Activated T-helper 2 cell treated with anti-CD3 and anti-CD28 coated beads, Interferon-gamma antibody, Interleukin-2, Interleukin-4, amounts not matched to agents 10 μg/mL and 5 μg/mL and 100 μg/mL, durations not matched to agents 14 hours and 24 hours and 36 hours (primary cell): ENCODE measurements at places on chromosomes 3 and 15. TPM values are rescaled to one million over a fixed set of nuclear protein-coding genes. Genes with fewer than 3 reads are reported as not detected.
A peak's percentile ranks its signal among the peaks of the same experiment; 100 is the strongest.

GRCh38 chr3:159008401-159008800 is 206.5 kb downstream of the MFSD1 start:
- no peak overlapping the region for H3K4me3 ChIP-seq
- H3K27ac ChIP-seq = no peak overlapping the region
- no peaks in the 10 kb centered on the region for H3K36me3 ChIP-seq
- no peaks in the 10 kb centered on the region for H3K27me3 ChIP-seq

- no peaks in the 10 kb centered on the region for H3K36me3 ChIP-seq
- H3K27me3 ChIP-seq = peaks cover 52% of the 10 kb centered on the region
- peaks cover 16% of the 10 kb centered on the region for H3K4me1 ChIP-seq
Observed at GRCh38 chr15:57865294-57865693, 158.8 kb downstream of the POLR2M start.

Gene ENTPD3
- not detected in 2 replicates for total RNA-seq

DNA sequence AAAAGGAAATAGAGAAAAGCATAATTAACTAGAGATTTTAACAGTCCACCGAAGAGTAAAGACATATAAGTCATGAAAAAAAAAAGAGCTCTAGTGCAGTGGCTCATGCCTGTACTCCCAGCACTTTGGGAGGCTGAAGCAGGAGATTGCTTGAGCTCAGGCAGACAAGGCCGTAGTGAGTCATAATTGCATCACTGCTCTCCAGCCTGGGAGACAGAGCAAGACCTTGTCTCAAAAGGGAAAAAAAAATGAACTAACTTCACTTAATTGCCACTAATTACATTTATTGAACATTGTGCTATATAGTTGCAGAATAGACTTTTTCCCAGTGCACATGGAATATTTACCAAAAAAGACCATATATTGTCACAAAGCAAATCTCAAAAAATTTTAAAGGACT is 221.8 kb downstream of the CBLB start:
- H3K4me3 ChIP-seq = no peak overlapping the region
- H3K27ac ChIP-seq = no peak overlapping the region
- H3K27me3 ChIP-seq = peaks cover 7% of the 10 kb centered on the region
- peaks cover 2% of the 10 kb centered on the region for H3K4me1 ChIP-seq

- no peak for DNase-seq
- H3K4me3 ChIP-seq = no peak overlapping the region
- no peak overlapping the region for H3K27ac ChIP-seq
- H3K4me1 ChIP-seq = no peaks in the 10 kb centered on the region
- no peaks in the 10 kb centered on the region for H3K27me3 ChIP-seq
- H3K36me3 ChIP-seq = no peaks in the 10 kb centered on the region
Observed at GRCh38 chr15:48250640-48251076, 44.6 kb downstream of the SLC12A1 start.

Gene UBA3
- 95.8 and 109 TPM in 2 replicates for total RNA-seq

Gene CCDC39
- total RNA-seq = not detected in 2 replicates

- no peaks in the 10 kb centered on the region for H3K4me1 ChIP-seq
- H3K36me3 ChIP-seq = no peaks in the 10 kb centered on the region
- no peak overlapping the region for H3K27ac ChIP-seq
- H3K27me3 ChIP-seq = no peaks in the 10 kb centered on the region
- no peak overlapping the region for H3K4me3 ChIP-seq
Observed at GRCh38 chr3:64190517-64191515, 34.5 kb downstream of the PRICKLE2 start.

Gene OR4M2
- total RNA-seq = not detected in 2 replicates

Gene SNTN
- total RNA-seq = not detected in 2 replicates

DNA sequence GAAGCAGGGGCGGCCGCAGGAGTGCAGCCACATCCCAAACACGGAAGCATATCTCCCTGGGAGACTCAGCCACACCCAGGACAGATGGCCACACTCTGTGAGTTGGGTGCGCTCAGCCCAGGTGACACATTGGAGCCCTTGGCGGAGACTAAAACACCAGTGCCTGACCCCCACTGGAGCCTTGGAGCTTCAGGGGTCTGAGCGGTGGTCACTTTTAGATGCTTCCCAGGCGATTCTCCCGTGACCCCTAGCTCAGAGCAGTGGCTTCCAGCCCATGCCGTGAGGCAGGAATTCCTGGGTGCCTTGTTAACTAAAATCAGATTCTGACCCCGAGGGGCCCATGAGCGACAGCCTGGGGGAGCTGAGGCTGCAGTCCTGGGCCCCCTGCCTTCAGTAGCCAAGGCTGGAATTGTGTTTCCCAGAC is 54.5 kb downstream of the PLXNA1 start:
- H3K4me3 ChIP-seq = no peak overlapping the region
- H3K27ac ChIP-seq = no peak overlapping the region
- H3K36me3 ChIP-seq = no peaks in the 10 kb centered on the region
- H3K27me3 ChIP-seq = no peaks in the 10 kb centered on the region
- H3K4me1 ChIP-seq = no peaks in the 10 kb centered on the region

DNA sequence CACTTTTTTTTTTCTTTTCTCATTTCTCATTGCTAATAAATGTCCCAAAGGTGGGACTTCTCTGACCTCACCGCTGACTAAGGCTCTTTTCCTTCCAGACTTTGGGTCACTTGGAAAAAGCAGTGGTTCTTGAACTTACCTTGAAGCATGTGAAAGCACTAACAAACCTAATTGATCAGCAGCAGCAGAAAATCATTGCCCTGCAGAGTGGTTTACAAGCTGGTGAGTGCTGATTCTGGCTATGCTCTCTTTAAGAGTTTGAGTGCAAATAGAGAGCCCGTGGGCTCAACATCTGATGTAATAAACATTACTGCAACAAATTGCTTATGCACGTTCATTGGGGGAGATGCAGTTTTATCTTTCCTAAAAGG is 2.0 kb downstream of the BHLHE40 start:
- H3K4me1 ChIP-seq = peaks cover 35% of the 10 kb centered on the region
- peaks cover 70% of the 10 kb centered on the region for H3K36me3 ChIP-seq
- H3K27me3 ChIP-seq = no peaks in the 10 kb centered on the region
- no peak for DNase-seq

DNA sequence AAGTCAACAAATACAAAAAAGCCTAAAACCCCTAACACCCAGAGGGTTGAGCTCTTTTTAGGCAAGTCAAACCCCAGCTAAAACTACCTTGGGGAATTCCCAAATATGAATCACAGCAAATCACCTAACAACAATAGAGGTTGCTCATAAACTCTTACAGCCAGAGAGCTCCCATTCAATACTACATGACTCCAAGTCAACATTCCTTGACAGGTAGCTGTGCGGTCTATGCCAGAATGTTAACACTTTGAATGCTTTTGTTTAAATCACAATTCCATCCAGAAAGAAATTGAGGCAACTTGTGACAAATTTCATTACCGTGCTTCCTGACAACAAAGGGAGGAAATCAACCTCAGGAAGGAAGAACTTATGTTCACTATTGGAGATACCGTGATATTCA is 7.5 kb upstream of the UACA start:
- no peak overlapping the region for H3K27ac ChIP-seq
- no peak for DNase-seq
- no peak overlapping the region for H3K4me3 ChIP-seq
- peaks cover 8% of the 10 kb centered on the region for H3K4me1 ChIP-seq
- H3K27me3 ChIP-seq = peaks cover 32% of the 10 kb centered on the region

Gene HESX1
- total RNA-seq = 0.30 and 0.43 TPM in 2 replicates

GRCh38 chr3:157280786-157281185 is 120.8 kb upstream of the CCNL1 start:
- H3K36me3 ChIP-seq = no peaks in the 10 kb centered on the region
- DNase-seq = no peak
- H3K27me3 ChIP-seq = peaks cover 1% of the 10 kb centered on the region
- no peaks in the 10 kb centered on the region for H3K4me1 ChIP-seq
- H3K27ac ChIP-seq = no peak overlapping the region

- peak overlapping the region; percentile 62 for H3K4me3 ChIP-seq
- H3K36me3 ChIP-seq = peaks cover 55% of the 10 kb centered on the region
- H3K27ac ChIP-seq = peak overlapping the region; percentile 98
Observed at GRCh38 chr3:9780458-9780812, 10.7 kb upstream of the CAMK1 start.

Gene CXCR6
- 9.3 and 10.7 TPM in 2 replicates for total RNA-seq

Gene ISL2
- total RNA-seq = 1.4 and 1.8 TPM in 2 replicates

Gene GOLGA8M
- 0.55 and 0.96 TPM in 2 replicates for total RNA-seq

Gene FBLN2
- total RNA-seq = not detected in 2 replicates

GRCh38 chr3:16583551-16583950 is 21.7 kb downstream of the DAZL start:
- H3K27me3 ChIP-seq = peaks cover 37% of the 10 kb centered on the region
- peaks cover 6% of the 10 kb centered on the region for H3K4me1 ChIP-seq
- no peak for DNase-seq
- H3K27ac ChIP-seq = no peak overlapping the region
- H3K36me3 ChIP-seq = no peaks in the 10 kb centered on the region

DNA sequence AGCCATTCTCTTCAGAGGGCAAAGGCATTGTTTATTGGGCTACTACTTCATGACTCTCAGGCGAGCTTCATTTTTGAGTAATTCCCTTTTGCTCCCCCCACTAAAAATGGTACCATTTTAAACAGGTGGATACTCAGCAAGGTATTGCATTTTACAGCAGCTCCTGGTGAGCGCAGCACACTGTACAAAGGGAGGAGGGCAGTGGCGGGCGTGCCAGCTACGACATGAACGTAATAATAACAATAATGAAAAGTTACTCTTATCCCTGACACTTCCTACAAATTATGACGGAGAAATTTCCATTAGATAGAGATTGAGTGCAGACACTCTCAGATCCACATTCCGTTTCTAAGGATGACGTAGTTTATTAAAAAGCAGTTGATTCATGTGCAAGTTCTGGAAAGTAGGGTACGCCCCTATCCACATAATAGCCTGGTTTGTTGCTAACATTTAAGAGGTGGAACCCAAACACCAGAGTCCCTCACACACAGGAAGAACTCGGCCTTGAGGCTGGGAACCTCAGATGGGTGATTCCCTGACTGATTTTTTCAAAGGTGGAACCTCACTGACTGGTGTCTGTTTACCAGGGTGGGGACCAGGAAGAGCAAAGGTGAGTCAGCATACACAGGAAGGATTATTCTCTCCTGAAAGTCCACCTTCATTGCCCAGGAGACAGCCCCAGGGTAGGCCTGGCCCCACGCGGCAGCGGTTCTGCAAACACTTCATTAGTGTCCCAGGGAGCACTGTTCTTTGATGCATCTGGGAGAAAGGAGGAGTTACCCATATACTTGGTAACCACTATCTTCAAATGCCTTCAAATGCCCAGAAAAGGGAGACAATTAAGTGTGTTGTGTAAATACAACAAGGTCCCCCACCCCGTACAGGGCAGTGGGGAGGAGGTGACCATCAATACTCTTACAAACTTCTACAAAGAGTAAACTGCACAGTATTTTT is 69.9 kb downstream of the LDHAL6B start:
- H3K36me3 ChIP-seq = peaks cover 16% of the 10 kb centered on the region
- no peak overlapping the region for H3K4me3 ChIP-seq
- no peak for DNase-seq
- H3K4me1 ChIP-seq = peaks cover 61% of the 10 kb centered on the region

GRCh38 chr15:74785194-74786032 is 3.5 kb downstream of the CSK start:
- peak; percentile 58 for DNase-seq
- H3K36me3 ChIP-seq = peaks cover 59% of the 10 kb centered on the region
- H3K27me3 ChIP-seq = no peaks in the 10 kb centered on the region
- peaks cover 58% of the 10 kb centered on the region for H3K4me1 ChIP-seq

DNA sequence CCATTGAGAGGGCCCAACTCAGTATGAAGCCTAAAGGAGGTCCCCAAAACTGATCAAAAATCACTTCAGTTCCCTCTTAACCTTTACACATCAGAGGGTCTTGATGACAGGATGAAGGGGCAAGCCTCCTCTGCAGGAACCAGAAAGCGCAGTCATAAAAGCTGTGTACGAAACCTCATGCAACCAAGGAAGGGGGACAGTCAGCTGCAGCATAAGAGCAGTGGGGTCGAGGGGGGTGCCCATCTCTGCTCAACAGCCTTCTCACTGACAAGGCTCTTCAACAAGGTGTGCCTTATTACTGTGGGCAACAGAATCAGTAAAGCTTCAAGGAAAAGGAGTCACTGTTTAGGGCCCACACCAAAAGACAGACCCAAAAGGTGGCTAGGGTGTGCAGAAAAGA is 3.9 kb downstream of the POC1A start:
- H3K4me1 ChIP-seq = peaks cover 12% of the 10 kb centered on the region
- no peak overlapping the region for H3K4me3 ChIP-seq
- no peak for DNase-seq

Gene EPM2AIP1
- 17.7 and 20.4 TPM in 2 replicates for total RNA-seq

Gene DZIP3
- total RNA-seq = 4.9 and 6.4 TPM in 2 replicates

- H3K27me3 ChIP-seq = no peaks in the 10 kb centered on the region
- no peak for DNase-seq
- no peak overlapping the region for H3K4me3 ChIP-seq
- no peak overlapping the region for H3K27ac ChIP-seq
- H3K4me1 ChIP-seq = peaks cover 8% of the 10 kb centered on the region
- peaks cover 44% of the 10 kb centered on the region for H3K36me3 ChIP-seq
Observed at GRCh38 chr3:49013738-49014660, 4.4 kb downstream of the DALRD3 start.

Gene LEKR1
- total RNA-seq = 0.30 and 0.52 TPM in 2 replicates

Gene TTC23
- total RNA-seq = 3.3 and 3.9 TPM in 2 replicates

DNA sequence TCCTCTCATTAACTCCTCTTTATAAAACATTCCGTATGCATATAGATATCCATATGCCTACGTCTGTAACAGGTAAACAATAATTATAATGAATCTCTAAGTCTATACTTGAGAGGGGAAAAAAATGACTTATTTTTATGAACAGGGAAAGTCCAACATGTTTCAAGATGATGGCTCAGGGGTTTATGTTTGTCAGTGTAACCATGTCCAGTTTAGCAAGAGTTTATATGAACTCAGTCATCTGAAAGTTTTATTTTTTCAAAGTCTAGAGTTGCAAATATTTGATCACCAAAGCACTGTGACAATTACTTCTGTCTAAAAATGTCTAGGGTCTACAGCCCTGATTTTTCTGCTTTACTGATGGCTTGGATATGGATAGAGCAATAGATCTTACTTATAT is 559.4 kb upstream of the KCNMB2 start:
- H3K27me3 ChIP-seq = no peaks in the 10 kb centered on the region
- no peak overlapping the region for H3K4me3 ChIP-seq
- H3K36me3 ChIP-seq = no peaks in the 10 kb centered on the region
- peaks cover 4% of the 10 kb centered on the region for H3K4me1 ChIP-seq

DNA sequence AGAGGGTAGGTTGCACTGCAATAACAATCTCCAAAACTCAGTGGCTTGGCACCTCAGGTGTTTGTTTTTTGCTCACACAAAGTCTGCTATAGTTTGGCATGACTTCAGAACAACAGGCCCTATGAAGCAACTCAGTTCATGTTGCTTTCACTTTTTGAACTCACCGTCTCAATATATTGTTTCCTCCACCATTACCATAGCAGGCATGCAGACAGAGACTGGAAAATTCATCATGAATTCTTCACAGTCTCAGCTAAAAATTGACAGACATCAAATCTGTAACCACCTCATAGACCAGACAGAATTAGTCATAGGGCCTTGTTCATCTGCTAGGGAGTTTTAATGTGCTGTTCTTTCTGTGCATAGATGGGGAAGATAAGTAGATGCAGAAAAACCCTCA is 161.4 kb upstream of the POU1F1 start:
- H3K4me1 ChIP-seq = peaks cover 7% of the 10 kb centered on the region
- no peak overlapping the region for H3K27ac ChIP-seq
- H3K36me3 ChIP-seq = no peaks in the 10 kb centered on the region
- no peaks in the 10 kb centered on the region for H3K27me3 ChIP-seq

GRCh38 chr3:129616713-129617112 is 10.2 kb upstream of the PLXND1 start:
- no peak overlapping the region for H3K4me3 ChIP-seq
- H3K27me3 ChIP-seq = no peaks in the 10 kb centered on the region
- H3K36me3 ChIP-seq = no peaks in the 10 kb centered on the region

Gene PBRM1
- total RNA-seq = 60.4 and 66.3 TPM in 2 replicates
